ENCODE measurements at places on chromosomes 6 and 20. TPM values are rescaled to one million over a fixed set of nuclear protein-coding genes. Genes with fewer than 3 reads are reported as not detected.

DNA sequence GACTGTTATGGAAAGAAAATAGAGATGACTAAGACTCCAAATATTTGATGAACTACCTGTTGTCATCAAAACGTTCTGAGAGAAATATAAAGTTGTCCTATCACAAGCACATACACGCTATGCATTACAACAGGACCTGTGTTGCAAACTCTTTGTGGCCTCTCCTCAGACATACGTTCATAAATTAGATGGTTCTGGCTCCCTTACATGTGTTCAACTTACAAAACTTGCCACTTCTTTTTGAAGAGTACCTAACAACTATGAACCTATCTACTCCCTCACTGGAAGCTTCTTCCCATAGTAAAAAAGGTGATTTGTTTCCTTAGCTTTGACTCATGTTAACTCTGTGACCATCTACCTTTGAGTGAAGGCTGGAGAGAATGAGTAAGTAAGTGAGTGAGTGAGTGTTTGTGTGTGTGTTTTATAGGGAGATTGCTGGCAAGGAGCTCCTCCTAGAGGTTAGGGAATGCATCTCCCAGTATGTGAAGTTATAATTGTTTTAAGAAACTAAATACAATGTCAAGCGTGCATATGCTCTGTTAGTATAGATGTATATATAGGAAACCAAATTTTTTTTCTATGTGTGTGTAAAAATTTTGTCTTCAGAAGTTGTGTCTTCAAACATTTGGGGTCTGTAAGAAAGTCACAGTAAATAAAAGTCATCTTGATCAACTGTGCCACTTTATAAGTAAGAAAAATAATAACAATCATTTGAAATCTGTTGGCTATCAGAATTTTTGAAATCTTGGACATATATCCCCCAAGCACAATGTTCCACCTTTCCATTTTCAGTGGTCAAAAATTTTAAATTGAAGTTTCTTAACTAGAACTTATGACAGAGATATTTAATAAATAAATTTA is 1211.1 kb upstream of the GJE1 start:
- no peak overlapping the region for H3K4me3 ChIP-seq
- H3K27ac ChIP-seq, result peak overlapping the region; percentile 50
- H3K36me3 ChIP-seq, result no peaks in the 10 kb centered on the region
- peak; percentile 14 for DNase-seq
- no peaks in the 10 kb centered on the region for H3K27me3 ChIP-seq

Gene DEFB125
- total RNA-seq, result not detected

- H3K27me3 ChIP-seq, result no peaks in the 10 kb centered on the region
- no peak overlapping the region for H3K27ac ChIP-seq
Measured at GRCh38 chr6:130859161-130859867, 32.1 kb downstream of the SMLR1 start.

Gene NPBWR2
- total RNA-seq, result not detected

- H3K4me1 ChIP-seq, result peaks cover 6% of the 10 kb centered on the region
- H3K27ac ChIP-seq, result no peak overlapping the region
- no peaks in the 10 kb centered on the region for H3K27me3 ChIP-seq
Measured at GRCh38 chr6:151209071-151209831, 30.5 kb upstream of the AKAP12 start.

GRCh38 chr6:163776196-163776905 is 361.8 kb downstream of the QKI start:
- H3K27ac ChIP-seq, result no peak overlapping the region
- no peaks in the 10 kb centered on the region for H3K36me3 ChIP-seq
- no peak for DNase-seq
- H3K4me1 ChIP-seq, result no peaks in the 10 kb centered on the region

- peaks cover 3% of the 10 kb centered on the region for H3K4me1 ChIP-seq
- no peak overlapping the region for H3K27ac ChIP-seq
- DNase-seq, result no peak
- H3K4me3 ChIP-seq, result no peak overlapping the region
- H3K36me3 ChIP-seq, result peaks cover 57% of the 10 kb centered on the region
- H3K27me3 ChIP-seq, result no peaks in the 10 kb centered on the region
Measured at GRCh38 chr6:17813542-17813941, 106.8 kb upstream of the NUP153 start.

Gene BCAS1
- total RNA-seq, result not detected

- H3K27me3 ChIP-seq, result no peaks in the 10 kb centered on the region
- no peak overlapping the region for H3K27ac ChIP-seq
- H3K4me1 ChIP-seq, result no peaks in the 10 kb centered on the region
Measured at GRCh38 chr6:163701762-163702161, 287.2 kb downstream of the QKI start.

DNA sequence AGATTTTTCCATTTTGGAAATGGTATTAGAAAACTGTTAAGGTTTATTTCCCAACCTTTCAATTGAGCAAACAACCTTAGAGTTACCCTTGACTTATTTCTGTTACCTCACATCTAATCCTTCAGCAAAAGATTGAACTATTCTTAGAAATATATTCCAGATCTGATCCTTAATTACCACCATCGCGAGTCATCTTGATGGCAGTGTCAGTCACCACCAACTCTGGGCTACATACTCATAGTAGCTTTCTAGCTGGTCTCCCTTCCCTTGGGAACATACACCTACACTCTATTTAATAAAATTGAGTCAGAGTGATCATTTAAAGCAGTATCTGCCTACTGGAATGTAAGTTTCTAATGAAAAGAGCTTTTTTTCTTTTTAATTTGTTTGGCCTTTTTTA is 308.2 kb downstream of the EYS start:
- H3K27ac ChIP-seq, result no peak overlapping the region
- H3K4me1 ChIP-seq, result no peaks in the 10 kb centered on the region
- DNase-seq, result no peak
- no peaks in the 10 kb centered on the region for H3K36me3 ChIP-seq
- no peak overlapping the region for H3K4me3 ChIP-seq

GRCh38 chr6:102064142-102064541 is 670.6 kb downstream of the GRIK2 start:
- no peaks in the 10 kb centered on the region for H3K4me1 ChIP-seq
- H3K27ac ChIP-seq, result no peak overlapping the region
- H3K36me3 ChIP-seq, result no peaks in the 10 kb centered on the region
- H3K27me3 ChIP-seq, result no peaks in the 10 kb centered on the region
- H3K4me3 ChIP-seq, result no peak overlapping the region

DNA sequence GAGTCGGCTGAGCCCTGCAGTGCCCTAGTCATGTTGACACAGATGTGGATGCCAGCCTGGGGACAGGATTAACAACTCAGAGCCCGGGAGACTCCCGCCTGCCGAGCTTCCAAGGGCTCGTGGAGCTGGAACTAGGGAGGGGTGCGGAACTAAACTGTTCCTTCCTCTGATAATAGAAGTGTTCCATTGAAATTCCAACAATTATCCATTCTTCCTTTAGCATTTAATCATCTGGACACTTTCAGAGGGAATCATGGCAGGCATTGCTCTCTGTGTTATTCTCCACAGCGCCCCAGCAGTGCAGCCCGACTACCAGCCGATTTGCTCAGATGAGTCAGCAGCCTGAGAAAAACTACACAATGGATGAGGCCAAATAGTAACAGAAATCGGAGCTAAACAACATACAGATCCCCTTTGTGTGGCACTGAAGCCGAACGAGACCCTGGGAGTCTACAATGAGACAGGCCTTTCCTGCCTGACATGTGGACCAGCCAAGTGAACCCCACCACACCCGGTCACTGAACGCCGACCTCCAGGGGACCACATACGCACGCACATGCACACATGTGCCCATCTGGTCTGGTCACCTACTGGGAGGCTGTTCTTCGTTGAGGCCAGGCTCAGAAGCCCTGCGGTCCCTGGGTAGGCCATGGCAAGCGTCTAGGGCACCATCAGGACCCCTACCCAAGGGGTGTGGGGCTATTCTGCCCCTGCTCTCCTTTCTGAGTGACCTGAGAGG is 238.4 kb upstream of the AFDN start:
- no peaks in the 10 kb centered on the region for H3K27me3 ChIP-seq
- H3K36me3 ChIP-seq, result no peaks in the 10 kb centered on the region
- no peak for DNase-seq
- H3K4me3 ChIP-seq, result no peak overlapping the region

GRCh38 chr6:57242505-57242904 is 20.4 kb upstream of the RAB23 start:
- peak overlapping the region; percentile 78 for H3K27ac ChIP-seq
- no peaks in the 10 kb centered on the region for H3K27me3 ChIP-seq
- peak; percentile 93 for DNase-seq
- H3K4me1 ChIP-seq, result peaks cover 9% of the 10 kb centered on the region
- H3K4me3 ChIP-seq, result no peak overlapping the region
- H3K36me3 ChIP-seq, result no peaks in the 10 kb centered on the region

DNA sequence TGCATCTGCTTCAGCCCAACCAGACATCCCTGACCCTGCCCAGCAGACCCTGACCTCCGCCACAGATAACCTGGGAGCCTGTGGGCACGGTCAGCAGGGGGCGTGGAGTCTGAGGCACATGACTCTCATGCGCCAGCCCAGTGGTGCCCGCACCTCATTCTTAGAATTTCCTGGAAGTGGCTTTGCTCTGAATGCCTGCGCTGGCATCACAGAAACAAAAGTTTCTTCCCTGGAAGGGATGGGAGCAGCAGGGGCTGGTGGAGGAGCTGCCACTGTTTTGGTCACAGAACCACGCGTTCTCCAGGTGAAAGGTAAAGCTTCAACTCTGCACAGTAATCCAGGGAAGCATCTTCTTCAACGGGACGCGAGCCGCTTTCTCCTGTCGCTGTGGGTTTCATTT is 67.9 kb upstream of the DUSP22 start:
- H3K4me1 ChIP-seq, result peaks cover 36% of the 10 kb centered on the region
- H3K27me3 ChIP-seq, result peaks cover 11% of the 10 kb centered on the region
- peak; percentile 3 for DNase-seq
- H3K27ac ChIP-seq, result no peak overlapping the region

Gene SEL1L2
- not detected for total RNA-seq

GRCh38 chr20:6735942-6736845 is 31.3 kb upstream of the BMP2 start:
- H3K27ac ChIP-seq, result no peak overlapping the region
- H3K27me3 ChIP-seq, result no peaks in the 10 kb centered on the region
- H3K4me3 ChIP-seq, result no peak overlapping the region
- no peaks in the 10 kb centered on the region for H3K36me3 ChIP-seq

DNA sequence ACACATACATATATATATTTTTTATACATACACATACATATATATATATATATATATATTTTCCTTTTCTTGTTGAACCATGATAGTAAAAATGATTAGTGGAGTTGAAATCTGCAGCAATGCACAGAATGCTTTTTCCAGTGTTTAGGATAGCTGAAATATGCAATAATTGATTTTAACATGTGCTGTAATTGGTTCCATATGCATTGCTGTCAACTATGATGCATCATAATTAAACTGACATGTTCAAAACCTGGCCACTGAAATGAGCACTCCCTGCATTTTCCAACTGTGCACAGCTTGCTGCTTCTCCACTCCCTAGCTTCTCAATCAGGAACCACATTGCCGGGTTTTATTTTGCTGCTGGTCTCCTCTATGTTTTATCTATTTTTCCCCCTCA is 358.3 kb downstream of the PAX1 start:
- DNase-seq, result no peak
- H3K4me1 ChIP-seq, result no peaks in the 10 kb centered on the region
- H3K4me3 ChIP-seq, result no peak overlapping the region
- no peaks in the 10 kb centered on the region for H3K27me3 ChIP-seq

GRCh38 chr20:13753436-13754036 is 31.2 kb downstream of the ESF1 start:
- no peaks in the 10 kb centered on the region for H3K4me1 ChIP-seq
- H3K36me3 ChIP-seq, result peaks cover 9% of the 10 kb centered on the region
- no peak for DNase-seq
- H3K27ac ChIP-seq, result no peak overlapping the region
- H3K4me3 ChIP-seq, result no peak overlapping the region

DNA sequence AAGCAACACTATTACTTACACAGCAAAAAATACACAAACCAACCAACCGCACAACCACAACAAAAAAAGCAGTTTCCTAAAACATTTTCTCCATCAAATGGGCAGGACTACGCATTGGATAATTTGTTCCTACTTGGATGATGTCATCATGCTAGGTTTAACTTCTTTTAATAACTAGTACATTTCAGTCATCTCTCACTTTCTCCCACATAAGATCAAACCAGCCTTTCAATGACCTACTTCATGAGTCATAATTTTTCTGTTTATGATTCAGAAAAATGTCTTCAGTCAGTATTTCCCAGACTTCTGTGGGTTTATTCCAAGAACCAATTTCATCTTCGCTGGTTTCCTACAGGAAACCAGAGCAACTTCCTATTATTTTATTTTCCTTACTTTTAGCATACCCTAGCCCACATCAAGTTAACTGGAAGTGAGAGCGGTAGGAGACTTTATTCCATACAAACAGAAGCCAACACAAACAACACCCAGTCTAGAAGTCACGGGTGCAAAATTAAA is 134.2 kb downstream of the GMDS start:
- H3K36me3 ChIP-seq, result no peaks in the 10 kb centered on the region
- peak overlapping the region; percentile 94 for H3K27ac ChIP-seq
- H3K27me3 ChIP-seq, result no peaks in the 10 kb centered on the region
- H3K4me1 ChIP-seq, result peaks cover 21% of the 10 kb centered on the region
- DNase-seq, result peak; percentile 89

Gene BACH2
- total RNA-seq, result 4.4 TPM

GRCh38 chr6:12047304-12047703 is 35.2 kb downstream of the HIVEP1 start:
- H3K4me3 ChIP-seq, result no peak overlapping the region
- H3K27me3 ChIP-seq, result no peaks in the 10 kb centered on the region
- no peaks in the 10 kb centered on the region for H3K36me3 ChIP-seq
- H3K4me1 ChIP-seq, result peaks cover 11% of the 10 kb centered on the region
- no peak overlapping the region for H3K27ac ChIP-seq

DNA sequence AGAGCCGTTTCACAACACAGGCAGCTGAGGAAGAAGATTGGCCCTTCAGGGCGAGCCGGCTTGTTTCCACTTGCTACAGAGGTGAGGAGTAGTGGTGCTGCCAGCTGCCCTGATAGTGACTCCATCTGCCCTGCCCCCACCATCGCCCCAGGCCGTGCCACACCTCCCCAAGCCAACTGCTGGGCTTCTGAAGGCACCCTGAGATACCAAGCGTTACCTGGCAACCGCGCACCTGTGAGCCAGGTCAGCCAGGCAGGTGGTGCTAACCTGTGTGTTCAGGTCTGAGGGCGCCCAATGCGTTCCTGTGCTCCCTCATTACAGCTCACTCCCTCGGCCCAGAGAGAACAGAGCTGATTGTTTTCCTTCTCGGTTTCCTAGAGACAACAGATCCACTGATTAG is 299.1 kb upstream of the ID4 start:
- no peaks in the 10 kb centered on the region for H3K36me3 ChIP-seq
- no peaks in the 10 kb centered on the region for H3K27me3 ChIP-seq

DNA sequence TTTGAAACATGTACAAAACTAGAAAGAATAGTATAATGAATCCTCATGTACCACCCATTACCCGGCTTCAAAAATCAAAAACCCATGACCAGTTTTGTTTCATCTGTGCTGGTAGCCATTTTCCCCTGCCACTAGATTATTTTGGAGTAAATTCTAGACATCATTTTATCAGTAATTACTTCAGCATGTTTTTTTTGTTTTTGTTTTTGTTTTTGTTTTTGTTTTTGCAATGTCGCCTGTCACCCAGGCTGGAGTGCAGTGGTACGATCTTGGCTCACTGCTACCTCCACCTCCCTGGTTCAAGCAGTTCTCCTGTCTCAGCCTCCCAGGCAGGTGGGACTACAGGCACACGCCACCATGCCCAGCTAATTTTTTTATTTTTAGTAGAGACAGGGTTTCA is 8.0 kb upstream of the PKIG start:
- H3K27ac ChIP-seq, result no peak overlapping the region
- no peak overlapping the region for H3K4me3 ChIP-seq
- H3K36me3 ChIP-seq, result no peaks in the 10 kb centered on the region

Gene CSTF1
- total RNA-seq, result 26.8 TPM

GRCh38 chr6:170280689-170281045 is 10.2 kb downstream of the DLL1 start:
- H3K4me3 ChIP-seq, result peak overlapping the region; percentile 68
- peaks cover 4% of the 10 kb centered on the region for H3K27me3 ChIP-seq
- no peak overlapping the region for H3K27ac ChIP-seq

Measured in osteoblast (primary cell).